Lower lobe of right lung (tissue), 2 donors: ENCODE measurements at places on chromosomes 3 and 15.

- DNase-seq = no peak
Measured at GRCh38 chr3:42375121-42375800, 35.1 kb downstream of the LYZL4 start.

DNA sequence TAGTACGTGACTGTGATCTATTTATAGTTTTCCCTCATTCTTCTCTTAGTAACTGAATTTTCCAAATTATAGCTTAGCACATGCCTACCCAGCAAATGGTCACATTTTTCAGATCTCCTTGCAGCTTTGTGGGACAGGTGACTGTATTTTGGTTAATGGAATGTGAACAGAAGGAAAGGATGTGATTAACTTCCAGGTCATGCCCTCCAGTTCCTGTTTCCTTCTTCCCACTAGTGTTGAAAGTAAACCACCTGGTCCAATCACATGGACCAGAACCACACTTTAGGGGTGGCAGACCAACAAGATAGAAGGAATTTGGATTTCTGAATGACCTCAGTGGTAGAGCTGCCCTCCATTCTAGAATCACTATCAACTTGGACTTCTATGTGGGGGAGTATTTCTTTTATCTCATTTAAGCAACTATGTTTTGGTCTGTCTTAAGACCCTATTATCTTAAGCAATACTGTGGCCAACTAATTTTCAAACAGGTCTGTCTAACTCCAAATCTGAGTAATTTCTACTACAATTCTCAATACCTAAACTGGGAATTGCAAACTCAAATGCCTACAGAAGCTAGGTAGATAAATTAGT is 76.0 kb upstream of the TSC22D2 start:
- DNase-seq = no peak

DNA sequence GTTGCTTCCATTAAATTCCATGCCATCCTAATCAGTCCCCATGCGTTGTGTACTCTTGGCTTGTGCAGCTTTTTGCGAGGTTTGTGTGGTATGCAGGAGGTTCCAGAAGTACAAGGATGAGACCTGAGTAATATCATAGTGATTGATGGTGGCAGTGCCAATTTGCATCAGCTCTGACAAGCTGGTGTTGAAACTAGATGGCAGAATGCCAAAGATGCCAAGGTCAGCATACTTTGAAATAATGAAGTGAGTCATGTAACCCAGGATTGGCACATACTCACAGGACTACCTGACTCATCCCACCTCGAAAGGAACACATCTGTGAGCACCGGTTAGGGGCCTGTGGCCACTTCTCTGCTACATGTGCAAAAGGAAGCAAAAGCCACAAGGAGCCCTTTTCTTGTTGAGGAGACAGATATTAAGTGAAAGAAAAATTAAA is 14.3 kb downstream of the KAT2B start:
- DNase-seq = no peak

GRCh38 chr3:120524171-120524923 is 71.8 kb upstream of the NDUFB4 start:
- DNase-seq = no peak

- DNase-seq = no peak
Measured at GRCh38 chr15:101028772-101029438, 109.7 kb downstream of the LRRK1 start.

GRCh38 chr3:12782172-12782815 is 14.2 kb upstream of the CAND2 start:
- DNase-seq = peak; percentile 37

- no peak for DNase-seq
Measured at GRCh38 chr3:58157700-58158099, 53.1 kb downstream of the DNASE1L3 start.

DNA sequence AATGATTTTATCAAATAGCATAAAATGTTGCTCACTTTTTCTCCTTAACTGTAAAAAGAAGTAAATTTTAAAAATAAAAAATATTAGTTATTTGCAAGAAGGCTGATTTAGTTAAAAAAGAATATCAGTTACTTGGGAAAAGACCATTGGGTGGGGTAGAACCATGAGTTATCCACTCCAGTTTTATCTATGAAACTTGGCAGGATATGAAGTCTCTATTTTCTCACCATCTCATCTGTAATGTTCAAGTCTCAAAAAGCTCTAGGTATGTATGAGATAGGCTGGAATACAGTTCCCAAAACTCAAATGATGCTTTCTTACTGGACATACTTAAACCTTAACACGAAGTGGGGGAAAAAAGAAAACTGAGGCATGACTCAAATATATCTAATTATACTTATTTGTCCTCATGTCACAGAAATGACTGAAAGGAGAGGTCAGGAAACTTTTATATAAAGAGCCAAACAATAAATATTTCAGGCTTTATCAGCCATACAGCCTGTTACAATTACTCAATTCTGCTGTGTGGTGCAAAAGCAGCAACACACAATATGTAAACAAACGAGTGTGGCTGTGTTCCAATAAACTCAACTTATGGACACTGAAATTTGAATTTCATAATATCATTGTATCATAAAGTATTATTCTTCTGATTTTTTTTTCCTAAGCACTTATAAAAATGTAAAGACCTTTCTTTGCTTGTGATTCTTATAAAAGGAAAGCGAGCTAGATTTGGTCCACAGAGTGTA is 131.8 kb downstream of the TBL1XR1 start:
- DNase-seq = no peak

GRCh38 chr3:125589547-125590122 is 5.7 kb downstream of the OSBPL11 start:
- no peak for DNase-seq

GRCh38 chr3:99713440-99713839 is 75.0 kb downstream of the COL8A1 start:
- no peak for DNase-seq

DNA sequence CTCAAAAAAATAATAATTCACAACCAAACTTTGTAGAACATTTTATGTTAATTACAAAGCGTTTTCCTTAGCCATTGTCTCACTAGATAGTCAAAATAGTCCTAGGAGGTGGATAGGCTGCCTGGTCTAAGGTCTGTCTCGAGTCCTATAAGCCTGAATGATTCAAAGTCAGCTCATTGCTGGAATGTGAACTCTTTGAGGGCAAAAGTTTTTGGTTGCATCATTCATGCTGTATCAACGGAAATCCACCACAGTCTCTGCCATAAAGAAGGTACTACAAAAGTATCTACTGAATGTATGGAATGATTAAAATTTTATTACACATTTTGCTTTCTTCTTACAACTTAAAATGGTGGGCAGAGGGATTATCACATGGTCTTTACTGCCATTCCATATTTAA is 387.3 kb upstream of the RARB start:
- no peak for DNase-seq

DNA sequence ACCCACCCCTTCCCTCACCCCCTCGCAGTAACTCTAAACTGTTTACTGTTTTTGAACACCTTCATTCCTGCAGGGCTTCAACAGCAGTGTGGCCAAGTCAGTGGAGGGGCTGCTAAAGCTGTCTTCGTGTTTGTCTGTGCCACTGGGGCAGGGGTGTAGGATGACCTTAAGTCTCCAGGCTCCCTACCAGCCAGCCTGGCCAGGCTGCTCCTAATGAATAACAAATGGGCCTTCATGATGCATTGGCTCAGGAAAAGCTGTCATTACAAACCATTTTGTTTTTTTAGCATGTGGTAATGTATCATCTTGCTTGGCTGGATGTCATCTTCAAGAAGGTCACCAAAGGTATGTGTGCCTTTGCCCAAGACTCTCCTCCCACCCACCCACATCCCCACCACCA is 372.2 kb upstream of the WNT5A start:
- DNase-seq = no peak

GRCh38 chr15:59299929-59300617 is 72.6 kb downstream of the MYO1E start:
- DNase-seq = peak; percentile 81

DNA sequence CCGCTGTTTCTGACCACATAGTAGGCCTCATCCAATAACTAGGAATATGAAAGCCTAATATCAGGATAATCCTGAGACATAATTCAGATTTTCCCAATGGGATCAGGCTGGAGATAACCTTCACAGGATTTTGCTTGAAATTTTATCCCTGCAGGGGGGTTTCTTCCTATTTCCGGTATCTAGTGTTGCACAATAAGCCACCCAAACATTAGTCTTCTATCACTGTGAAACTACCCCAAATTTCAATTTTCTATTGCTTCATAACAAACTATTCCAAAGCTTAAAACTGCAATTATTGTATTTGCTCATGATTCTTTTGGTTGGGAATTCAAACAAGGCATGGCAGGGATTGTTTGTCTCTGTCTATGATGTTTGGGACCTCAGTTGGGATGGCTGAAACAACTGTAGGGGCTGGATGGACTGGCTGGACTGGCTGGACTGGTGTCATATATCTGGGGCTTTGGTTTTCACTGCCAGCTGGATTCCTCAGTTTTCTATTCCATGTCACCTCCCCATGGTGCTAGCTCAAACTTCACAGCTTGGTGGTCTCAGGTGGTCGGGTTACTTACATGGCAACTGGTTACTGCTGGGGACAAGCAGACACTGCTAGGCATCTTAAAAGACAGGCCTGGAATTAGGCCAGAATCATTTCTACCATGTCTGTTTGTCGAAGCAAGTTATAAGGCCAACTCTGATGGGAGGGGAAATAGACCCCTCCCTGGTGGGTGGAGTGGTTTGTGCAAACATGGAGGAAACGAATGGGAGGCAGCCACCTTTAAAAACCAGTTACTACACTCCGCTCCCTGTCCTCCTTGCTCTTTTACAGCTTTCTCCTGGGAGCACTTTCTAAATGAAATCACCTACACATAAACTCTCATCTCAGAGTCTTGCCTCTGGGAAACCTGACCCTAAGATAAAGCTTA is 88.2 kb upstream of the STT3B start:
- no peak for DNase-seq

GRCh38 chr15:41942886-41943285 is 29.5 kb downstream of the EHD4 start:
- DNase-seq = no peak

- DNase-seq = no peak
Measured at GRCh38 chr15:27111323-27111722, 140.3 kb downstream of the GABRG3 start.

DNA sequence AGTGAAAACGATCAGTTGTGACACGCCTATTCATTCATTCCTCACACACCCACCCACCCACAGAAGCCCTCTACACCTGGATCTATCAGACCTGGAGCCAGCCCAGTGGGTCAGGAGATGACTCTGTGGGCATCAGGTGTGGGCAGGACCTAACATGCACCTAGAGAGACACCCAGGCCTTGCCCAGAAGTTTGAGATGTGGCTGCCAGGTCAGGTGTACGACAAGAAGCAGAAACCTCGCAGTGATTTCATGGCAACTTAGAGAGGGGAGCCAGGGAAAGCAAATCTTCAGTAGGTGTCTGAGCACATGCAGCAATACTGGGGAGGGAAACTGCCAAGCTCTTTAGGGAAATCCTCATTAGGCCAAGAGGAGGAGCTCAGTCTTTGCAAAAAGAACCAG is 264.7 kb upstream of the ROPN1 start:
- no peak for DNase-seq

- no peak for DNase-seq
Measured at GRCh38 chr3:69697381-69697780, 41.9 kb upstream of the MITF start.

GRCh38 chr3:102189956-102190723 is 244.7 kb upstream of the ZPLD1 start:
- no peak for DNase-seq

GRCh38 chr3:177061369-177061768 is 135.9 kb downstream of the TBL1XR1 start:
- no peak for DNase-seq

DNA sequence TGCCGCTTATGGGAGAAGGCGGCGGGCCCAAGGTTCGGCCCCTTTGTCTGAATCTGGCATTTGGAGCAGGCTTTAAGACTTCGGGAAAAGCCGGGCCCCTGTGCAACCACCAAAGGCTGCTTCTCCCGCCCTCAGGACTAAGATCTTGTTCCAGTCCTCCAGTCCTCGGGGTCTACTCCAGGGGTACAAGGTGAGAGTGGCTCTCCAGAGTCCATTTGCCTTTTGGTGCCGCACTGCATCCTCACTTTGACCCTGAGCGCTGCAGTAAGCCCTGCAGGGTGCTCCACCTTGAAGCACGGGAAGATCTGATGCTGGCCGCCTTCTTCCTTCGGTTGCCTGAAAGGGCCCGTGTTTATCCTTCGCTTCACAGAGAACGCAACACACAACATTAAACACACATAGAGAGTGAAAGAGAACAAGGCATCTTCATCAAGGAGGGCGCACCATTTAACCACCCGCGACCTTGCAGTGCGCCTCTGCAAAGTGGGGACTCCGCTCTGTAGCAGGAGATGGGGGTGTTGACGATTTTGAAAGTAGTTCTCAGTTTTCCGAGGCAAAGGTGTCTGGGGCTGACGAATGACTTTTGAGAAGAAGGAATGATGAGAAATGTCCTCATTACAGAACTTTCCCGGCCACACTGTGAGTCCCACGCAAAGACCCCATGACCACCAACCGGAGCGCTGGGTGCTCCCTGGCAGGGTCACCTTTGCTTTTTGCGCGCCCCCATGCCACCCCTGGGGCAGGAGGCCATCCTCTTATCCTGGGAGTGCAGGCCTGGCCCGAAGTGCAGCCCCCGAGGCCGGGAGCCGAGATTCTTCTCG is 1.0 kb downstream of the PIGZ start:
- DNase-seq = no peak

DNA sequence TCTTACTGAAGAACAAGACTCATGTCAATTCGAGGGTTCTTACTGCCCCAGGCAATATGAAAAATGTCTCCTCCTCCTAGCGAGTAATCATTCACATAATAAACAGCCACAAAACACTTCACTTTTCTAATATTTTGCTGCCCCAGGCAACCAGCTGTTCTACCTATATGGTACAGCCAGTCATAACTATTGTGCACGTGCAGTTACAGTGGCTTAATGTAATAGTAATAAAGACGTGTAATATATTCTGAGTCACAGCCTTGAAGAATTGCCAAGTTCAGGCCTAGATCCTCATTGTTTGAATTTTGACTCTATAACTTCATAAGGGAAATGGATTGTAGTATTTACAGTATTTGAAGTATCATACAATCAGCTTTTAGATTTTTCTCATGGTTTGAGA is 1250.0 kb upstream of the GBE1 start:
- no peak for DNase-seq

GRCh38 chr15:58994906-58995453 is 7.5 kb downstream of the RNF111 start:
- DNase-seq = no peak

- no peak for DNase-seq
Measured at GRCh38 chr15:69135499-69135898, 24.9 kb upstream of the GLCE start.

DNA sequence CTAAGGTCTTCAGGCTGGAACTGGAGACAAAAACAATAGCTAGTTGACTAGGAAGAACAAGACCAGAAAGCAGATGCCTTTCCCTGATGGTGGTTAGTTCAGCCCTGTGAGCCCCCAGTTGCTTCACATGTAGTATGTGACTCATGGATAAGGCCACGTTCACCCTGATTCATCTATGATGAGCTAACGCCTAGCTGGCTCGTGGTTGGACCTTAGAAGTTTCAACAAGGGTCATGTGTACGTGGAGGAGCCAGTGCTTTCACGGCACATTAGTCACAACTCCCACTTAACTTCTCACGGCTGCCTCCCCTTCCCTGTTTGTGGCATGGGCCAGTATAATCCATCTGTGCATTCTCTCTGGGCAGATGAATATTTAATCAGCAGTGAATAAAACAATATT is 20.6 kb downstream of the COL8A1 start:
- no peak for DNase-seq
